HCEC 1CT (cell line): ENCODE measurements at places on chromosomes 1 and 21.

DNA sequence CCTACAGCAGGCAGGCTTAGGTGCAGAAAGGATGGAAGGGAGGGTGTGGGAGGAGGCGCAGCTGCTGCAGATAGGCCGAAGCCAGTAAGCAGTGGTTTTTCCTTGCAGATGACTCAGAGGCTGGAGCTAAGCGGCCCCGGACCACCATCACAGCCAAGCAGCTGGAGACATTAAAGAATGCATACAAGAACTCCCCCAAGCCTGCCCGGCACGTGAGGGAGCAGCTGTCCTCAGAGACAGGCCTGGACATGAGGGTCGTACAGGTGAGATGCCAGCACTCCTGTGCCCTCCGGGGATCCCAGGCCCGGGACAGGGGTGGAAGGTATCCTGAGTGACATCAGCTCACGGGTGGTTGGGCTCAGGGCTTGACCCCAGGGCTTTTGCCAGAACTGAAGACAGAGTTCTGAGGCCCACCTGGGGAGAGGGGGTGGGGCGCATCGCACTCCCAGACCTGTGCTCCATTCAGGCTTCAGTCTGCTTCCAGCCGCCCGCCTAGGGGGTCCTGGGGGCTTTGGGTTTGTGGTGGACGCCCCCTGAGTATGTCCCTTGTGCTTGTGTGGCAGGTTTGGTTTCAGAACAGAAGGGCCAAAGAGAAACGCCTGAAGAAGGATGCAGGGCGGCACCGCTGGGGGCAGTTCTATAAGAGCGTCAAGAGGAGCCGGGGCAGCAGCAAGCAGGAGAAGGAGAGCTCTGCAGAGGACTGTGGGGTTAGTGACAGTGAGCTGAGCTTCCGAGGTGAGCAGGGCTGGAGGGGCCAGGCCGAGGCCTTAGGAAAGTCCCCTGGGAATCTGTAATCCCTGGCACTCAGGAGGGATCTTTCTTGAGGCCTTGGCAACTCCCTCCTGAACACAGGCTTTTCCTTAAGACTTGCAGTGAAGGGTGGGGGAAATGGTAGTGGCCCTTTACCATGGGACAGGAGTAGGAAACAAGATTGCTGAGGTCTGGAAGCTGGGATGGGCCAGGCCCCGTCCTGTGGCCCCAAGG lies 41.5 kb downstream of the LHX4 start:
- DNase-seq: peak; percentile 71

DNA sequence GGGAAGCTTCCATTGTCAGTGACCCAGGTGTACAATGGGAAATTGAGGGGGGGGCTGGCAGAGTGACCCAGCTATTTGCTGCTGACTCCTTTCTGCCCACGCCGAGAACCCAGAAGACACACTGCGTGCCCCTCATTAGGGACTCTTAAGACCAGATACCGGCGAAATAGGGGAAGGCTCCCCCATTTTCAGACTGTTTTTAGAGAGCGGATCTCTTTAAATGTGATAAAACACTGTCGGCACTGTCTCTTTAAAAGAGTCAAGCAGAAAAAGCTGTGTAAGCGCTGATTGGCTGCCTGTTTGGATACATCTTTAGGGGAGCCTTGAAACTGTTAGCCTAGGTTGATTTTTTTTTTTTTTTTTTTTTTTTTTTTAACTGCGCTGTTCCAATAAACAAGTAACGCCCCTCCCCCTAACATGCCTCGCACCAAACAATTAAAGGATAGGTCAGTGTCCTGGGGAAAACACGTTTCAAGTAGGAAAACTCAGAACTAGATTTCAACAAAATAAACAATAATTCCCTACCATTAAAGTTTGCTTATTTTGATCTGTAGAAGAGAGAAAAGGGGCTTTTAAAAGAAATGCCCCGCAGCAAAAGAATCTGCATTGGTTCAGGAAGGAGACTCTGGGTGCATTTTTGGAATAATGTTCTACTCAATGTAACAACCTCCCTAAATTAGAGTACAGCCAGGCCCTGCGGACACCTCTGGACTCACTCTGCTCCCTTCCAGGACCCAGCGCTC lies 1.4 kb upstream of the SSBP3 start:
- DNase-seq: peak; percentile 91

DNA sequence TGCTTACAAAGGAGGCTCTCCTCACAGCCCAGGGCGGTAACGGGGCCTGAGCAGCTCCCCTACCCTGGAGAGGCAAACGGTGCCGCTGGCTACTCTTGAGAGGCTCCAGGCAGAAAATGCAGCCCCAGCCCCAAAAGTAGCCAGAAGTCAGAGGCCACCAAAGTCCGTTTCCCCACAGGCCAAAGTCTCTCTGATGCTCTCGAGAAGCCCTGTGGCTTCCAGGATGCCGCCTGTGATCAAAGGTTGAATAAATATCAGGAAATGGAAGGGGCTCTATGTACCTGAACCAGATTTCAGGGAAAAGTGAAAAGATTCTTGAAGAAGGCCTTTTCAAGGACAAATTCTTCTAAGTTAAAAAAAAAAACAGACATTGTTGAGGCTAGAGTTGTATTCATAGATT lies 4.2 kb downstream of the PANK4 start:
- DNase-seq: no peak

DNA sequence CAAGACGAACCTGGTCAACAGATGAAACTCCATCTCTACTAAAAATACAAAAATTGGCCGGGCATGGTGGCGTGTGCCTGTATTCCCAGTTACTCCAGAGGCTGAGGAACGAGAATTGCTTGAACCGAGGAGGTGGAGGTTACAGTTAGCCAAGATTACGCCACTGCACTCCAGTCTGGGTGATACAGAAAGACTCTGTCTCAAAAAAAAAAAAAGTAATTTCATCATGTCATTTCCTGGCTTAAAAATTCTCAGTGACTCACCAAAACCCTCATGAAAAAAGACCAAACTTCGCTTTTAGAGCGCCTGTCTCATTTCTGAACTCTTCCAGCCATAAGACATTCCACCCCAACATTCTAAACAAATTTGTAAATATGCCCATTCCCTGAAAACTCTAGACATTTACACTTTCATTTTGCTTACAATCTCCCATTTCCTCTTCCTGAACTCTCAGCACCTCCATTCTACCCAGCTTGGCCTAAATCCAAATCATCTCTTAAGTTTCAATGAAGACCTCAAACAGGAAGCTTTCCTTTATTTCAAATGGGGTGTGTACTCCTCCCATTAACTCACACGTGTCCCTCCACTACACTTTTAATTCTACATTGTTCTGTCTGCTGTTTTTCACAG lies 50.5 kb upstream of the PRRC2C start:
- peak; percentile 86 for DNase-seq

DNA sequence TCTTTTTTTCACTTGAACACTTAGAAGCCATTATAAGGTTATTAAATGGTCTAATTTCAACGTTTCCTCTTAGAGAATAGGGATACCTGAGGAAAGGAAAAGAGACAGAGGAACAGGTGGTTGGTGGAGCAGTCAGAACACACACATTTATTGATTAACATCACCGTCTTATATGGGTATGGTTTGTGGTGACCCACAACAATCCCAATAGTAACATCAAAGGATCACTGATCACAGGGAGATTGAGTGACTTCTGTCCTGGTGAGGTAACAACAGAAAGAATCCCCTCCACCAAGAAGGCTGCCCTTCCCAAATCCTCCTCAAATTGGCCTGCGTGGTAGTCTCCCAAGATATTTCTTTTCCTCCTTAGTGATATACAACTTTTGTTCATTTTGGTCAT lies 474.0 kb downstream of the PLPP3 start:
- DNase-seq: no peak

DNA sequence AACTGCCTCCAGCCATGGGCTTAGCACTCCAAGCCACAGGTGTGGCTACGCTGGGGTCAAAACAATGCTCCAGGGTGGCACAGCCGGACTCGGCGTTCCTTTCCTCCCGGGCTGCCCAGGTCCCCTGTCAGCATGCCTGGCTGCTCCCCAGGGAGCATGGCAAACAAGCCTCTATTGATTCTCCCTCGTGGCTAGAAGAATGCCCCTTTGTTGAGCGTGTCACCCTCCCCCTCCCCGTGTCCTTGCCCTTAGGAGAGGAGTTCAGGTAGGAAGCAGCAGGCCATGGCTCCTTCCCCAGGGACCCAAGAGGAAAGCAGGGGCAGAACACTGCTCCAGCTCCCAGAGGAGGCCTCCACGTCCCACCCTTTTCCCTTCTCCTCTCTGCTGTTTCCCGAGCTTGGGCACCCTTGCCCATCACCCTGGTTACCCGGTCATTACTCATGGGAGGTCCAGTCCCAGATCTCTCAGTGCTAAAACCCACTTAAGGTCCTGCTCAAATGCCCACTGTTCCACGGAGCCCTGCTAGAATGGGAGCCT lies 57.4 kb upstream of the CITED4 start:
- DNase-seq: no peak

- DNase-seq: peak; percentile 62
Observed at GRCh38 chr1:116521186-116521585, 49.6 kb downstream of the CD58 start.

GRCh38 chr21:33089395-33090119 lies 19.6 kb downstream of the OLIG1 start:
- no peak for DNase-seq

DNA sequence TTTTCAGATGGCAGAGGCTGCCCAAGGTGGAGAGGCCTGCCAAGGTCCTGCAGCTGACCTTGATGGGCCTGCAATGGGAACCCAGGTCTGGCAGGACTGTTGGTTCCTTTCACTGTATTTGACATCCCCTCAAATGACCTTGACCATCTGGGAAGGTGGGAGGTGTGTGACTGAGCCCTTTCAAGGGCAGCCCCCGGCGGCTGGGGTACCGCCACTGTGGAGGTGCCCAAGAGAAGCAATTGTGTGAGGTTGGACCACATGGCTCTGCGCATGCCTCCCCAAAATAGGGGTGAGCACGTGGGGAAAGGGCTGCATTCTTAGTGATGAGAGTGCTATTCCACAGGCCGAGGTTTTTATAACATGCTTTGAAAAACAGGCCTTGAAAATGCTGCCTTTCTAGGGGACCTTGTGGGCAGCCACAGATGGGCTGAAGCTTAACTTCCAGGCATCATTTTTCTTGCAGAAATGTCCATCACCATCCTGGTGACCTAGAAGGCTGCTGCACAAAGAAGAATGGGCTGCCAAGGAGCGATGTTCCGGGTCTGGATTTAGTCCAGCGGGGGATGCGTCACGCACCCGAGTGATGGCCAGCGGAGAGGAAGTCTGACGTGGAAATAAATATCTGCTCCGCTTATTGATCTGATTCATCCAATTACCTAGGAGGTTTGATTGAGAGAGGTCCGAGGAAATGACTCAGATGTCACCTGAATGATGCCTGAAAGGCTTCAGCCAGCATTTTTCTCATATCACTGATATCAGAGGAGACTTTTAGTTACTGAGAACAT lies 16.5 kb upstream of the UTS2 start:
- DNase-seq: no peak

- DNase-seq: no peak
Observed at GRCh38 chr1:200228081-200228480, 181.8 kb downstream of the ZNF281 start.

GRCh38 chr1:230335861-230336522 lies 90.1 kb downstream of the PGBD5 start:
- DNase-seq: no peak

DNA sequence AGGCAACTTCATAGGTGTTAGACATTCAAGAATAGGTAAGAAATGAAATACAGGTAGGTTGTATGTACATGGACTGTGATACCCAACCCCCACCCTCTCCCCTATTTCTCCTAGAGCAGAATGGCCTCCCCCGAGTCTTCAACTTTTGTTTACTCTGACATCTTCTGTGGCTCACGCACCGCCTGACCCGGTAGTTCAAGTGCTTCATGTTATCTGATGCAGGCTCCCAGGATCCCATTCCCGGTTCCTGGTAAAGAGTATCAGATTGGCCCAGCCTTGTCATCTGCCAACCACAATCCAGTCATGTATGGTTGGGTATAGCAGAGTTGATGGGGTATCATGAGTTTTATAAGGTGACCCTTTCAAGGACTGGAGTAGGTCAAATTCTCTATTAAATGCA lies 9.1 kb downstream of the GNAI3 start:
- DNase-seq: no peak

GRCh38 chr1:115031595-115031994 lies 2.0 kb downstream of the TSHB start:
- no peak for DNase-seq

DNA sequence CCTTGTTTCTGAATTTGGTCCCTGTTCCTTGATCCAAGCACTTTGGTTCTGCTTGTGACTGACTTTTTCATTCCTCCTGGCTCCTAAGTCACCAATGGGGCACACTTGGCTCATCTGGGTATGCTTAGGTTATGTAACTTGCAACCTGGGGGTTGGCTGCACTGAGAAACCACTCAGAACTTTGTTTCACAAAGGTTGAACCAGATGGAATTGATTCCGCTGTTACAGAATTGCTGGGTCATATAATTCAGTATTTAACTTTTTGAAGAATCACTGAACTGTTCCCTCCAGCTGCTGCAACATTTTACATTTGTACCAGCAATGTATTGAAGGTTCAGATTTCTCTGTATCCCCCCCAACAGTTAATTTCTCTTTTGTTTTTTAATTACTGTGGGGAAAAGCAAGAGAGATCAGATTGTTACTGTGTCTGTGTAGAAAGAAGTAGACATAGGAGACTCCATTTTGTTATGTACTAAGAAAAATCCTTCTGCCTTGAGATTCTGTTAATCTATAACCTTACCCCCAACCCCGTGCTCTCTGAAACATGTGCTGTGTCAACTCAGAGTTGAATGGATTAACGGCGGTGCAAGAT lies 9.6 kb upstream of the NVL start:
- DNase-seq: no peak

DNA sequence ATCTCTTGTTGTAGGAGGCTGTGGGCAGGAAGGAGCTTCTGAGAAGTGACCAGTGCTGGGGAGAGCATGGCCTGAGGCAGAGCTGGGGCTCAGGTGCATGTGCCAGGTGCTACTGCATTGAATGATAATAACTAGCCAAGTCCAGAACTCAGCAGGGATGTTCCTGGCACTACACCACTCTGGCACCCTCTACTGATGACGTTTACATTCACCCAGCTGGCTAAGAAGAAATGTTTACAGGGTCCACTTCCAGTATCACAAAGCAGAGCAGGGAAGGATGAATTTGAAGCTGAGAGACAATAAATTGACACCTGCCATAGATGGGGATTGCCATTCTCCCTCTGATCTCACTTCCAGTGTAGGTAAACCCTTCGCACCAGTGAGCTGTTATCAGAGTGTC lies 411.8 kb downstream of the SETD4 start:
- DNase-seq: peak; percentile 21
